ENCODE measurements at places on chromosomes 2 and 18.
A peak's percentile ranks its signal among the peaks of the same experiment; 100 is the strongest.

DNA sequence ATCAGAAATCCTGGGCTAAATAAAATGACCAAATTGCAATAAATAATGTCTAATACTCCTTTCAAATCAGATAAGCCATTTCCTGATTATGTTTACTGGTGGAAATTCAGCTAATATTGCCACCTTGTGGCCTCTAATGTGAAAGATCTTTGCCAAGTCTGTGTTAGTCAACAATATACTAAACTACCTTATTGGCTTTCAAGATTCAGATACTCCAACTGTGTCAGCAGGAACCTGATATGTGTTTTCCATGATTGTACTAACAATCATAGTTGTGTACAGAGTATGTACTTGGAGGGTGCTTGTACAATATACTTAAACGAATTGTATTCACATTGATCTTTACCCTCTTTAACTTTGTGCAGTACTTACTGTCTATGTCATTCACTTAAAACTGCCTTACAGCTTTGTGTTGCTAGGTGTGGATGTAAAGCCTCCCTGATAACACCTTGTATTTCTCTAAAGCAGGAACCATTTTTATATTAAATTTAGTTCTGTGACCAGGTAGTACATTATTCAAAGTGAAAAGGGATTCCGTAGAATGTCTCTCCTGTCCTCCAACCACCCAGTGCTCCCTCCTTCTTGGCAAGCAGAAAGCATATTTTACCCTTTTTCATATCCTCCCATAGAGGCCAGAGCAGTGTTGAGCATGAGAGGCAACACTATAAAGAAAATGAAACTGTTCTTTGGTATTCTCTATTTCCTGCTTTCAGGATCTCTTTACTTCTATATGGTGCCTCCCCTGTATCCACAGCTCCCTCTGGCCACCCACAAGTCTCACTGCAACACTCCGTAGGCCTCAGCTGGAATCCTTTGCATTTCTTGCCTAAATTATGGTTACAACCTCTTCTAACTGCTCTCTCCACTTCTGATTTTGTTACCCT lies 75.2 kb upstream of the C2orf15 start:
- DNase-seq, result peak; percentile 14

DNA sequence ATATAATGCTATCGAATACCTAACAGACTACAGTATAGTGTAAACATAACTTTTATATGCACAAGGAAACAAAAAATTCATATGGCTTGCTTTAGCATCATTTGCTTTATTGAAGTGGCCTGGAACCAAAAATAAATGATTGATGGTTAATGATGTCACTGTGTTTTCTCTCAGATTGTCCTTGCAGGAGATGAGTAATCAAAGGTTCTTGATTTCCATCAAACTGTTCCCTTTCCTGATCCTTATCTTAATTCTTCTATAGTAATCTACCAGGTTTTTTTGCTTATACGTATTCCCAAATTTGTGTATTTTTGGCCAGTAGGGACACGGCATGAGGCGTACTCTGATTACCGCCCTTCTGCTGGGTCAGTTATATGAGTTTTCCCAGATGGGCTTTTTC lies 104.9 kb upstream of the CXCR4 start:
- no peak for DNase-seq

DNA sequence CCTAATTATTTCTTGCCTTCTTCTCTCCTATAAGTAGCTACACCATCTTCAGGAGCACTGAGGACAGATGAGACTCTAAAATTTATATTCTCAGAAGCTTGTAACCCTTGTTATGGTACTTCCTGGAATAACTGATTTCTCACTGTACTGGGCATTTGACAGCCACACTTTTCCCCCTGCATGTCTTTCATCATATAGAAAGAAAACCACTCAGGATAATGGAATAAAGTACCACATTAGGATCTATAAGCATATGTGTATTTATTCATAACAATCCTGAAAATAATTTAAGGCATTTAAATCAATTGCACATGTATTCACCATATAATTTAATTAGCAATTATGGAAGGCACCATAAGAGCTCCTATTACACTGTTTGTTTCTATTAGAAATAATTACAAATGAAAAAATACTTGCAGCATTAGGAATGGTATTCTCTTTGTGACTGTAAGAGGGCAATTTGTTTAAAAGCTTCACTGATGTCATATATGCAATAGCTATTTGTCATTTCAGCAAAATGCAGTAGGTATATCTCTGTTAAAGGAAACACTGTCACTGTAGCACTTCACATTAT lies 216.9 kb upstream of the FSHR start:
- no peak for DNase-seq

- DNase-seq, result no peak
Observed at GRCh38 chr2:8204711-8205110, 477.1 kb upstream of the ID2 start.

DNA sequence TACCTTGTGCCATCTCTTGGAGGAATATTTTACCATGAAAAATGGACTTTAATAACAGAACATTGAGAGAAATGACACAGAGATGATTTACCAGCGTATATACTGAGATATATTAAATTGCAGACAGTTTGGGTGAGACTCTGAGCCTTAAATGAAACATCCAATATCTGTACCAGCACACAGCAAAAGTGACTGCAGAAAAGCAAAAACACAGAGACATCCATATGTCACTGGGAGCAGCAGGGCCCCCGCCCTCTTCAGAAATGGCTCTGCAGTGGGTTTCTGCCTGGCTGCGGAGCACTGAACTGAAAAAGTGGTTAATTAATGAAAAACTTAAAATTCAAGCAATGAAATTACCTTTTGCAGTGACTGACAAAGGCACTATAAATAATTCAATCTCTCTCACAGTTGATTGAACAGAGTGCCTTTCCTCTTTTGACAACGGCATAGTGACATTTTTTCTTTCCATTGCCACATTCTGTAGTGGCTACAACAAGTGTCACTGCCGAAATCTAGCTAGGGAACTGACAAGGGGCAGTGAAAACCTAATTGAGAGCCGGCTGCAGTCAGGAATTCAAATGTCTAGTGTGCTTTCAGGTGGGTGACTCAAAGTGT lies 353.4 kb downstream of the ALK start:
- no peak for DNase-seq

DNA sequence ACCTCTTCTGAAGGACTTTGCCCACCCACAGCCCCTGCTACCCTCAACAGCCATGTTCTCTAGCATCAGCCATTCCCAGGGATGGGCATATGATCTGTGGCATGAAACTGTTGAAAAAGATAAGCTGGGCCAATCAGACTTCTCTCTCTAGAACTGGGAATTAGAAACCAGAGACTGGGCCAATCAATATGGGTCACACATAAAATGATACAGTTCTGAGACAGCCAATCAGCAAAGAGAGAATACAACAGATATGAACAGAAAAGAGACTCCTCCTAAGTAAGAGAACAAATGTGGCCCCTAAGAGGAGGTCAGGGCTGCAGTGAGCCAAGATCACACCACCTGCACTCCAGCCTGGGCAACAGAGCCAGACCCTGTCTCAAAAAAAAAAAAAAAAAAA lies 2.1 kb downstream of the KIDINS220 start:
- no peak for DNase-seq

- DNase-seq, result no peak
Observed at GRCh38 chr2:195813421-195813820, 156.4 kb downstream of the SLC39A10 start.

DNA sequence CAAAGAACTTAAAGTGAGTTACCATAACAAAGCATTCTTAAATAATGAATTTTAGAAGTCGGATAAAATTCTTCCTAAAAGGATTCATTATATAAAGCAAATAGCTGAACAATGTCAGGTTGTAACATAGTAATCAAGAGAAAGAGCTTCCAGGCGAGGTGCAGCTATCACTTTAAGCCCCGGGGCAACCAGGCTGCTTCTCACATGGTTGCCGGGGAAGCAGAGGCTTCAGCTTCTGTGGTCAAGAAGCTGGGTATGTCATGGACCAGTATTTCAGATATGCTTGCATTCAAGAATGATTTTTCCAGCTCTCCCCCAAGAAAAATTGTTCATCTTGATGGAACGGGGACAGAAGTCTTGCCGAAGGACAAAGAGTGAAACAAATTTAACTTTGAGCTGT lies 23.6 kb upstream of the KYNU start:
- DNase-seq, result no peak

DNA sequence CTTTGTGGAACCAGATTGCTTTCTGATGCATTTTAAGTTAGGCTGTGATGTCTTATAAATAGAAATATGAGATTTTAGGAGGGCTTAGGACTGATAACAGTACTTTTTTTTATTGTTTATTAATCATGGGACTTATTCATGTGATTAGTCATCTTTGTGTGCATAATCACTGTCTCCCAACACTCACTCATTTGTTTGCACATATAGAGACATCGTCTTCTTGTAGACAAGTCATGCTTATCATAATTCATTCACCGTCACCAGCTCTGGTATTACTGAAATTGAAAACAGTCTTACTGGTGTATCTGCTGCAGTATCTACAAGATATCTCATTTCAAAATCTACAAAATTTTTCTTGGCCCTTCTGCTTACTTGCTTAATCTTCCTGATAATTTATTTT lies 45.8 kb downstream of the WDR7 start:
- DNase-seq, result no peak

DNA sequence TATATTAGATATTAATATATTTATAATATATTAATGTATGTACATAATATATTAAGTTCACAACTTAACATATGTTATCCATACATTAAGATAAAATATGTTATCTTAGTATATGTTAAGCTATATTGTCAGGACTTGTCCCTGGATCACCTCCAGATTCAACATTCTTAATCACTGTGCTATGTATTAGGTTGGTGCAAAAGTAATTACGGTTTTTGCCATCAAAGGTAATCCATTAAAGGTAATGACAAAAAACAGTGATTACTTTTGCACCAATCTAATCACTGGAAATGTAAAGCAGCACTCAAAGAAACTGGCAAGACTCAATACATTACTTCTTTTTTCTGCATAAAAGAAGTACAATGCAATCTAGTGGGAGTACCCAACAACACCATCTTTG lies 1099.0 kb upstream of the SLC39A10 start:
- no peak for DNase-seq

- DNase-seq, result no peak
Observed at GRCh38 chr2:142938240-142938639, 60.8 kb downstream of the KYNU start.

GRCh38 chr2:212975333-212975732 lies 176.1 kb downstream of the IKZF2 start:
- DNase-seq, result no peak

DNA sequence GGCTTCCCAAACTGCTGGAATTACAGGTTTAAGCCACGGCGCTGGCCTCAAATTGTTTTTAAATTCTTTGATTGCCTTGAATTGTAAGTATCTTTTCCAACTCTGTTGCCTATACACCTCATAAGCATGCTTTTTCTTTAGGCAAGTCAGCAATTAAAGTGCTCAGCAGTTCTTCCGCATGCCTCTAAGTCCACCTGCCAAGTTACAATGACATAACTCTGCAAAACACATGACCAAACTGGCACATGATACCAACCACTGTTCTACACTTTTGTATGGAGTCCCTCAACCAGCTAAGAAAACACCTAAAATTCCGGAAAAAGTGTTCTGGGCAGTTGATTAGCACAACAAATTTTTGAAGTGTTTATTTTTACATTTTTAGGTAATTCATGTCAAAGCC lies 5.1 kb downstream of the TXNL4A start:
- DNase-seq, result no peak

GRCh38 chr2:33312355-33312754 lies 164.1 kb upstream of the RASGRP3 start:
- DNase-seq, result no peak

DNA sequence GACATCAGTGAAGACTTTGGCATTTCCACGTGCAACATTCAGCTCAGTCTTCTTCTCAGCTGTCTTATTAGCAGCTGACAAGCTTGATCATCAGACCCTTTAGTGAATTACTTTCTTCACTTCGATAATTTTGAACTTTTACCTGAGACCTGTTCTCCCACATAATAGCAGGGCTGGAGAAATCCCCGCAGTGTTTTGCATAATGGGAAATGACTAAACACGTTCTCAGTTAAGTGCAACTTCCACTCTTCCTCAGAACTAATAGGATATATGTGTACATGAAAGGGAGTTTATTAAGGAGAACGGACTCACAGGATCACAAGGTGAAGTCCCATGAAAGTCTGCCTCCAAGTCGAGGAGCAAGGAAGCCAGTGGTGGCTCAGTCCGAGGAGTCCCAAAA lies 28.8 kb upstream of the MBP start:
- no peak for DNase-seq

DNA sequence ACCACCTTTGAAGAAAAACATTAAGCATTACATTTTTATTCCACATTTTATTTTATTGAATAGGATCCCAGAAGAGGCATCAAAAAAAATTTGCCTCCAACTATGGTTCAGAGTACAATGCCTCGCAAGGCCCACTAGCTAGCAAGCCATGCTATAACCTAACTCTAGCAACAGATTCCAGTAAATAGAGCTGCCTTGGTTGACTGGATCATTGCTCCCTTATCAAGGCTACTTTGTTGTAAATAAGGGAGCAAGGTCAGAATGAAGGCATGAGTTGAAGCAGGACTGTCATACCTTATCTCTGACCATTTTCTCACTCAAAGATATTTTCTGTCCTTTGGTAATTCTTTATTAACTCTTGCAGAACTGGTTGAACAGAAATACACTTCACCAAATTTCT lies 672.6 kb downstream of the EPHA4 start:
- no peak for DNase-seq

DNA sequence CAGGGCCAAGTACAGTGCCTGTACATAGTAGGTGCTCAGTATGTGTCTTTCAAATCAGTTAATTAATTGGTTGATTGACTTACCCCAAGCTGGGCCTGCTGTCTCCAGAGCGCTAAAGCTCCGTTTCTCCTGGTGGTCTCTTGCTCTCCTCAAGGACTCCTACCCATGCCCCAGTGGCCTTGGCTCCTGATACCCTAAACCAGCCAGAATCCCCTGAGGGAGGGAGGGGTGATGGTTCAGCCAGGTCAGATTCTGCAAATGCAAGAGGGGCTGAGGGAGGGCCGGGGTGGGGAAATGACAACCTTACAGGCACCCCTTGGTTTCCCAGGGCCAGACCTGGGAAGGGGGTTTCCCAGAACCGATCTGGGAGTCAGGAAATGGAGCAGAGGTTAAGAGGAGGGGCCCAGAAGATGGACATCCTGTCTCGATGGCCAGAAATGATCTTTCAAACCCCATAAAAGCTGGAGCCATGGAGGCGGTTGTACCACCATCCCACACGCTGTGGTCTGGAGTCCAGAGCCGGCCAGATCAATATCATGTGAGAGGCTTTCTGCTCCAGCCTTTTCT lies 209.1 kb downstream of the TNS1 start:
- DNase-seq, result no peak

DNA sequence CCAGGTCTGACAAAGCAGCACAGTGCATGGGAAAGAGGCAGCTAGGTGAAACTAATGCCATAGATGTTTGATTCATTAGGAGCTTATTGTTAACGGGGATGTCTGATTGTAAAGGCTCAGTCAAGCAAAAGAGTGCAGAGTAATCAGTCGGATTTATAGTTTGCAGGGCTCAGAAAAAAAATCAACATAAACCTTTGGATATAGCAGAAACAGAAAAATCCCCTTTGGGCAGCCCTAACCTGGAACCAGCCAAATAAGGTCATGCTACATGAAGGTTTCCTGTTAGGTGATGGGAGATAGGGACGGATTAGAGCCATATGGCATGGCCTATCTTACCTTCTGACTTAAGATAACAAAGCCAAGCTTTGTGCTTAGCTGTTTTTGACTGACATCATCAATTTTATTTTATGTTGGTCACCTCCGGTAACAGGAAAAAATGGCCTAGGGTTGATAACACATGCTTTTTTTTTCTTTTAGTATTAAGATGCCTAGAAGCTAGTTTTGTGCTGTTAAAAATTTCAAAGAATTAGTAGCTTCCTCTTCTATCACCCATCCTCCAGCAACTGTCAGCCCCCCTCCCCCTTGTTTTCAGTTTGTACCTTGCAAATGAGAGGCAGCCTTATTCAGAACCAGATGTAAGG lies 60.7 kb upstream of the ZEB2 start:
- no peak for DNase-seq

Data from activated naive CD4-positive, alpha-beta T cell treated with anti-CD3 and anti-CD28 coated beads, Interleukin-2, amount 50 U/mL, for 72 hours (primary cell).